ENCODE measurements at places on chromosomes 1 and 21.

- DNase-seq, result no peak
These were observed 21.6 kb upstream of the POFUT2 start for GRCh38 chr21:45309069-45309986.

- no peak for DNase-seq
These were observed 98.2 kb upstream of the LMO4 start for GRCh38 chr1:87230501-87230900.

GRCh38 chr1:235112297-235113182 lies 16.1 kb downstream of the TOMM20 start:
- DNase-seq, result no peak

- no peak for DNase-seq
These were observed 39.6 kb upstream of the DOCK7 start for GRCh38 chr1:62727656-62728407.

DNA sequence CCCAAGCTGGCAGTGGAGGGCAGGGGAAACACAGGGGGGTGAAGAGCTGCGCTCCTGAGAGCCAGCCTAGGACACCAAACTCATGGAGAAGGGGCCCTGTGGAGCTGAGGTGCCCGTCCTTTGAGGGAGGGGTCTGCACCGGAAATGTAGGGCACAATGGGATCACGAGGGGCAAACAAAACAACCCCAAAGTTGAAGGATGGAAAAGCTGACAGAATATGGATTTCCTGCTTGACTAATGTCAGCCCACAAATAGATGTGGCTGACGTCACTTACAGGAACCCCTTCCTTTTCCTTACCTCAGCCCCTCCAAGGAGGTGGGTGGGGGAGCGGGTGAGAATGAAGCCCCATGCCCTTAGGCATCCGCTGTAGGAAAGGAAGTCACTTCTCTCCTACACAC lies 110.9 kb downstream of the KCNN3 start:
- no peak for DNase-seq

- no peak for DNase-seq
These were observed 1.4 kb downstream of the PRSS38 start for GRCh38 chr1:227816750-227817446.

DNA sequence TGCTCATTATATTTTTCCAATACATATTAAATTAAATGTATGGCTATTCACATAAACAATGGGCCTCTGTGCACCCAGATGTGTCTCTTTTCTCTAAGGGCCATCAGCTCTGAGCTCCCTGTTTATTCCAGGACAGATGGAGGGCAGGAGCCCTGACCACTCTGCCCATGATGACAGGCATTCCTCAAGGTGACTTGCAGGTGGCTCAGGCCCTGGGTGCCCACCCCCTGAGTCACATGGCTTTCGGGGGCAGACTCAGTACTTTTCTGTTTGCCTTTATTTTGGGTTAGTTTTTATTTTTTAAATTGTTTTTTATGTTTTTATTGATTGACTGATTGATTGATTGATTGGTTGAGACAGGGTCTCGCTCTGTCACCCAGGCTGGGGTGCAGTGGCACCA lies 6.4 kb upstream of the LRP8 start:
- no peak for DNase-seq

DNA sequence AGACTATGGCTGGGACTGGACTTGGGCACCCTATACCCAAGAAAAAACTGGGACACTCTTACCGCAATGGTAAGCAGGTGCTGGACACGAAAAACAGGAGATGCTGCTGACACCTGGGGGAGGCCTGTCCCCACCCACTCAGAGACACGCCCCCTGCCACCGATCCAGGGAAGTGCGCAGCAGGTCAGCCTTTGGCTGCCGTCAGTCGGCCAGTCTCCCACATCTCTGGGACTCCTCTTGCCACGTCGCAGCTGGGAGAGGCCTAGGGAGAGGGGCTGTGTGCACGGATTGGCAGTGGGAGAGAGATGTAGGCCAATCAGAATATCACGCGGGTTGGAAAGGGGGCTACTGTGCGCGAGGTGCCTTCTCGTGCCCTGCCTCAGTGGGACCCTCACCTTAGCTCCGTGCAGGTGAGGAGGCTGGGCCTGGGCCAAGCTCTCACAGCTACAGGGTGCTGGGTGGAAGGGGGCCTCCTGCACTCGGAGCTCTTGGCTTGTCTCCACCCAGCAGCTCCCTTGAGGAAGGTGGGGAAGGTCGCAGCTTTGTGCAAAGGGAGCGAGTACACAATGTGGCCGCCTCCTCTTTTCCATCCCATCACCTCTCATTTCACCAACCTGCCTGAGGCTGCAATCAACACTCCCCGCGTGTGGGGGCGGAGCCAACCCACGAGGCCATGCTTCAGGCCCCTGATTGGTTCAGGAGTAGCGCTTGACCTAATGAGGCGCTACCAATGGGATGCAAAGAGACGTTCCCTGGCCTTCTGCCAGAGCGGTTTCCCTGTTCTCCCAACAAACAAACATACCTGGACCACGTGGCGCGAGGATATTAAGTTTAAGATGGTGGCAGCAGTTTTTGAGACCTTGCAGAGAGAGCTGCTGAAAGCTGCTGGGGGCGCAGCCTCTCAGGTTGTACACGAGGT lies 25.7 kb upstream of the LDLRAP1 start:
- DNase-seq, result no peak

GRCh38 chr1:206930210-206930798 lies 8.6 kb upstream of the FCMR start:
- DNase-seq, result no peak

GRCh38 chr1:7975212-7975865 lies 13.8 kb downstream of the PARK7 start:
- no peak for DNase-seq

GRCh38 chr1:85607921-85608265 lies 27.3 kb downstream of the CCN1 start:
- no peak for DNase-seq

GRCh38 chr1:208058267-208058666 lies 147.3 kb upstream of the CD34 start:
- DNase-seq, result no peak

- no peak for DNase-seq
These were observed 22.0 kb downstream of the SLC44A5 start for GRCh38 chr1:75588779-75589475.

DNA sequence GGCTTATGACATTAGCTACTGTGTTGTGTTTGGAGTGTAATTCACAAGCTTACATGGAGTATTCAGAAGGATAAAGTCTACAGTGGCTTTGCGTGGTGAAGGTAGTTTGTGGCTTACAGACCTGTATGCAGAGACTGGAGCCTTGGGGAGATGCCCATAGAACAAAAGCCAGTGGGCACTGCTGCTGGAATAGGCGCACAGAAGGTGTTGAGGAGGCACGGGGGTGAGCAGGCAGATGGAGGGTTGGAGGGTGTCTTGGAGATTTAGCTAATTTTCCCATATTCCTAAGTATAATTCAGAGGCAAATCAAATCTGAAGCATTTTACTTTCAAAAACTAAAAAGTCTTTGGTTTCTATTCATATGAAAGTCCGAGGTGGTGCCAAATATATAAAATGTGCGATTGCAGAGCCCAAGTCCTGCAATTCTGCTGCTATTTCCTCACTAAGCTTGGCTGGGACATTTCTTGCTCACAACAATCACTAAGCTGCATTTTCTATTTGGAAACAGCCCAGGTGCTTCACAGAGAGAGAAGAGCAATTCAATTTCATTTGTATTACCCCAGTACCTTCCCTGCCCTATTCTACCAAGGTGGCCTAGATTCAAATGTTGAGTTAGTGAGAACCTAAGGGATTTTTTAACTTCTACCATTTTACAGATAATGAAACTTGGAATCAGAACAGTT lies 48.5 kb downstream of the FH start:
- no peak for DNase-seq

DNA sequence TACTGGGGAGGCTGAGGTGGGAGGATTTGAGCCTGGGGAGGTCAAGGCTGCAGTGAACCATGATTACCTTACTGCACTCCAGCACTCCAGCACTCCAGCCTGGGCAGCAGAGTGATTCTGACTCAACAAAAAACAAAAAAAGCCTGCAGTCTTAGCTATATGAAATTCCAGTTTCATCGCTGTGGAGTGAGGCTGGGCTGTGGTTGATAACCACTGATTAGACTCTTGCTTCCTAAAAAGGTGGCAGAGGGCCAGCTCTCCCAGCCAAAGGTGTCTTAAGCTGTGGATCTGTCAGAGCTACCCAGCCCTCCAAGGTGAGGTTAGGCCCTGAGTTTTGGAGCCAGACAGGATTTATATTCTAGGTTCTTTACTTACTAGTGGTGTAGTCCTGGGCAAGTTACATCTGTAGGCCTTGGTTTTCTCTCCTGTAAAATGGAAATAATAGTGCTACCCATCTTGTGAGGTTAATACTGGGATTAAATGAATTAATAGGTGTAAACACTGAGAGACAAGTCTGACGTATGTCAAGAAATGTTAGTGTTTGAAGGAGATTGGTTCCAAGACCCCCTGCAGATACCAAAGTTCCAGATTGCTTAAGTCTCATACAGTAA lies 35.9 kb downstream of the TMCC2 start:
- no peak for DNase-seq

DNA sequence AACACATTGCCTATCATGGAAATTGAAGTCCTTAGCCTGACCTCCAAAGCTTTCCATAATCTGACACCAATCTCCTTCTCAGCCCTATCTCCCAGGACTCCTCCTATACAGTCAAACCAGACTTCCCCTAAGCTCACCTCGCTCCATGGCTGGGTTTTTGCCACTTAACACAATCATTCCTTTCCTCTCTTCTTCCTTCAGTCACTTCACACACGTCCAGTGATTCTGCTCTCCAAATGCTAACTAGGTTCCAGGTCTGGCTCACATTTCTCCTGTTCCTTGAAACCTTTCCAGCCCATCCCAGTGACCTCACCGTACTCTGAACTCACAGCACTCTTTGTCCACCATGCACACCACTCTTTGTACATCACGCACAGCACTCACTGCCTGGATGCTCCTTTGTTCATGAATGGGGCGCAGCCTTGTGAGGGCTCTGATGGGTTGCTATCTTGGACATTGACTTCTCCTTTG lies 98.4 kb downstream of the GLUL start:
- DNase-seq, result no peak

- no peak for DNase-seq
These were observed 338.7 kb downstream of the SIPA1L2 start for GRCh38 chr1:232291261-232291660.

- DNase-seq, result no peak
These were observed 325.1 kb downstream of the HHAT start for GRCh38 chr1:210653771-210654170.

DNA sequence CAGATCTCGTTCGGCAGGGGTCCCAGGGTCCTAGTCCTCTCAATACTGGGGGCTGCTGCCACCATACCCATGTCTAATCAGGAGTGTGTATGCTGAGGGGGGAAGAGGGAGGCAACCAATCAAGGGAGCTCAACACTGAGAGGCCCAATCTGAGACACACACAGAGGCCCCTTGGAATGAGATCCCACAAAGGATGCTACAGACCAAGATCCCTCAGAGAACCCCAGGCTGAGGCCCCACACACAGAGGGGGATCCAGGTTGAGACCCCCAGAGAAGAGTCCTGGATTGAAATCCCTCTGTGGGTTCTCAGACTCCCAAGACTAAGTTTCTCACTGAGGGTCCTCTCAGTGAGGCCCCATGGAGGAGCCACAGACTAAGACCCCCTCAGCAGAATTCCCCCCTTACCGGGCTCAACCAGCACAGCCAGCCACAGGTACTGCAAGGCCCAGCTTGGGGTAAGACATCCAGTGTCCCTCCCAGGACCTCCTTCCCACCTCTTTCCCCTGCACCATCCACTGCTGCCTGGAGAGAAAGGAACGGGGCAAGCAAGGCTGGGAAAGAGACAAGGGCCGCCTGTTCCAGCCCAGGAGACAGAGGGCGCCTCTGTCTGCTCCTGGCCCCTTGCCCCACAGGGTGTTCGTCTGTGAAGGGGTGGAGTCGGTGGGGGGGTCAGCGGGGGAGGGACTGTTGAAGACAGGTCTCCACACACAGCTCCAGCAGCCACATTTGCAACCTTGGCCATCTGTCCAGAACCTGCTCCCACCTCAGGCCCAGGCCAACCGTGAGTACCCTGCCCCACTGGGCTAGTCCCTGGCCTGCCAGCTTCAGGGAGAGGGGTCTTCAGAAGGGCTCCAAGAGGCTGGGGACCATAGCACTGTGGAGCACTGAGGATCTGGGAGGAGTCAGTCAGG lies at the start of gene S100A1:
TSS of gene S100A1 (plus strand) at position 720 of the 912 bp plus-strand sequence. CDS start 2,088 bp downstream, outside the sequence.
- DNase-seq, result no peak

DNA sequence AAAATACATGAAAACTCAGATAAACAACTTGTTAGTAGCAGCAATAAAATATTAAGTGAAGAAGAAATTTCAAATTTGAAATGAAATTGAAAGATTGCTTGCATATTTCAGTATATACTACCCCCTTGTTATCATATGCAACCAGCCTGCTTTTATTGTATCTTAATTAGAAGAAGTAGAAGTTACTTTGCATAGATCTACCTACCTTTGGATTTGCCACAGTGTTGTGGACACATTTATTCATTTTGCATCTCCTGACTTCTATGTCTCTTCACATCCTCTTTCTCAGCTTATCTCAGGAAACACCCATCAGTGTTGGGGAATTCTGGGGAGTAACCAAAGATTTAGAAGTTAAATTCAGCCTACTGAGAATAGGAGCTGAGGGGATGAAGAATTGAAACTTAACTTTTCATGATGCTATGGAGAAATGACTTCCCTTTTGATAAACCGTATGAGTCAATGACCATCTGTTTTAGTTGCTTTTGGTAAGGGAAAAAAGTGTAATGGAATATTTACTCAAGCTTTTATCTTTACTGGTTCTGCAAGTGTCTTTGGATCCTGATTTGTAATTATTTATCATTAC lies 96.9 kb downstream of the RGL1 start:
- no peak for DNase-seq

GRCh38 chr1:89660224-89661061 lies 27.5 kb downstream of the LRRC8C start:
- DNase-seq, result no peak

- DNase-seq, result no peak
These were observed 6.2 kb downstream of the AMPD2 start for GRCh38 chr1:109625601-109626560.

DNA sequence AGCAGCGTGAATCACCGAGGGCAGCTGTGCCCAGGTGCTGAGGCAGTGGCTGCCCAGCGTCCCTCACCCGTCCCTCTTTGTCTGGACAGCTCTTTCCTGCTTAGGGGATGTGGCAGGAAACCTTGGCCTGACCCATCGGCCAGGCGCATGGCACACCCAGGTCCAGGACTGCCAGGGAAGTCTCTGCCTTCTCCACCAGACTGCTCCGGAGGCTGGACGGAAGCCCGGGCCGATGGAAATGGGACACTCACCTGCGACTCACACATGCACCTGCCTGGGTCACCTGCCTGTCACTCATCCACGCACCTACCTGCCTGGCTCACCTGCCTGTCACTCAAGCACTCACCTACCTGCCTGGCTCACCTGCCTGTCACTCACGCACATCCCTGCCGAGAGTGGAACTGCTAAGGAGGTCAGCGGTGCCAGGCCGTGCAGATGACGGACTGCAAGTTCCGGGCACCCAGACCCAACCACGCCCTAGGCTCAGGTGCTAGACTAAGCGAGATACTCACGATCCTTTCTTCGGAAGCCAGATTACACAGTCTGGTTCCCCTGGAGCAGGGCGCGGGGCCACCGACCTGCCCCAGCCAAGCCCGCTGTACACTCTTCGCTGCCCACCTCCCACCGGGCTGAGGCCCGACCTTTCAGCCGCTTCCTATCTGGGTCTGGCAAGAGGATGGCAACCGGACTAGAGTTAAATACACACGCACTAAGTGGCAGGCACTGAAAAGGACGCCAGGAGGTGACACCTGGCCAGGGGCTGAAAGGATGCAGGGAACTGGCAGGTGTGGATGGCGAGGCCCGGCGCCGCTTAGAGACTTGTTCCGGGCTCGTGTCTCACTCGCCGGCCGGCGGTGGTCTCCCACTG lies 1.1 kb downstream of the UBE2J2 start:
- no peak for DNase-seq

- DNase-seq, result no peak
These were observed 29.0 kb downstream of the NEK7 start for GRCh38 chr1:198185759-198186158.

All from AG04449 (cell line).